ENCODE measurements at places on chromosomes 2 and 18. TPM values are rescaled to one million over a fixed set of nuclear protein-coding genes. Genes with fewer than 3 reads are reported as not detected.

DNA sequence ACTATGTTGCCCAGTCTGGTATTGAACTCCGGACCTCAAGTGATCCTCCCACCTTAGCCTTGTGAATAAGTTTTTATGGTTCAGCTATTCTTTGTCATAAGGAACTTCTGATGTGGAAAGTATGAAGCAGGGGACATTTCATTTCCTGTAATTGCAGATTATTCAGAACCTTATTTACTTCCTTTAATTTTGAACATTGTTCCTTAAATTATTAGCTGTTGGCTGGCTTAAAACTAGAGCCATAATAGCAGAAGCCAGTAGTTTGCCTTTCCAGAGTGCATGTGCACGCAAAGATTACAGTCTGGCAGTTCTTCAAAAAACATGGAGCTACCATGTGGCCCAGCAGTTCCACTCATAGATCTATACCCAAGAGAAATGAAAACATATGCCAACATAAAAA lies 53.1 kb downstream of the PMS1 start:
- ATAC-seq, result no peak

DNA sequence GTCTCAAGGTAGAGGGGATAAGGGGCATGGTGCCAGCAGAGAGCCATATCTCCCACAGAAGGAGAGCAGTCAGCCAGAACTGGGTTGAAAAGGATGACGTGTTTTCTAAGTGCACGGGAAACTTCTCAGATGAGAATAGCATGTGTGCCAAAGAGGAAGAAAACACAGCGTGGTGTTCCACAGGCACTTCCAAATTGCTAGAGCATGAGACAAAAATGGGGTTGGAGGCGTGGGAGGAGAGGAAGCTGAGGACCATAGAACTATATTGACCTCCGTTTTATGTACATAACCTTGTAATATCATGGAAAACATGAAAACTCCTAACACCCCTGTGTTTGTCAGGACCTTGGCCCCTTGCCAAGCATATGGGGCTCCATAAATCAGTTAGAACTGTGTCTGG lies 682.7 kb upstream of the RAB6C start:
- no peak for ATAC-seq

The RAB3GAP1 gene
- total RNA-seq, result 51.1 TPM

The TMEM247 gene
- total RNA-seq, result not detected

The CD8B gene
- not detected for total RNA-seq

All from motor neuron (in vitro differentiated cells).